Thyroid gland (tissue), 4 donors: ENCODE measurements at places on chromosomes 12 and 14. TPM values are rescaled to one million over a fixed set of nuclear protein-coding genes. Genes with fewer than 3 reads are reported as not detected.

The KLRF1 gene
- total RNA-seq = not detected

The RIPK3 gene
- total RNA-seq = 20.6 TPM

The TNFRSF1A gene
- 162 TPM for total RNA-seq

GRCh38 chr14:87241018-87241768 is 751.8 kb downstream of the GALC start:
- H3K27ac ChIP-seq = no peak overlapping the region
- H3K4me3 ChIP-seq = no peak overlapping the region
- no peaks in the 10 kb centered on the region for H3K27me3 ChIP-seq

DNA sequence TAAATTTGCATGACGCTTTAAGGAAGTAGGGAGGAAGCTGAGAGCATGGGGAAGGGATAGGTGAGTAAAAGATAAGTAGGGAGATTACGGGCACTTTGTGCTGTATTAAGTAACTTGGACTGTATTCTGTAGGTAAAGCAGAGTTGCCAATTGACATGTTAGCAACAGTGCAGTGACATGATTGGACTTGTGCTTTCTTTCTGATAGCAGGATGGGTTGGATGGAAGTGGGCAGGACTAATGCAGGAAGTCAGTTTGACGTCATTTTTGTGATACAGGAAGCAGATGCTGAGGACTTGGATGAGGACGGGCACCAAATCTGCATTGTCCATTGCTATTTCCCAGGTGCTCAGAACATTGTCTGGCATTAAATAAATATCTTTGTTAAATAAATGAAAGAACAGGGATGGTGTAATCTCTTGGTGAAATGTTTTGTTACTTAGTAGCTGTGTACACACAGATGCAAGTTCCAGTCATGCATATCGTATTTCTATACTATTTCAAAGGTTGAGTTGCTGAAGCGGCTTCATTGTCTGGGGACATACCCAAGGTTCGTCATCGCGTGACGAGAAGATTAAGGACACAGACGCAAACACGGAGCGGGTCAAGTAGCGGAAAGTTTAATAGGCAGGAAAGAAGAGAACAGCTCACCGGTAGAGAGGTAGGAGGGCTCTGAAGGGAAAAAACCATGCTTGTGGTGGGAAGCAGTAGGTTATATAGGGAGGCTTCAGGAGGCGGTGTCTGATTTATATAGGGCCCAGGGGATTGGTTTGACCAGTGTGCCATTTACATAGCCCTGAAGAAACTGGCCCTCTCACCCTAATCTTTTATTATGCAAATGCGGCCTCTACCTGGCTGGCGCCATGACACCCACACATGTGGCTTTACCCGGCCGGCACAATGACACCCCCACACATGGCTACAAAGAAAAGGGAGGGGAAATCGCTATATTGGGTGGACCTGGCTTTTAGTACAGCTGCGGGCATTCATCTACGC is 30.7 kb downstream of the GUCY2C start:
- H3K4me1 ChIP-seq = no peaks in the 10 kb centered on the region
- H3K27me3 ChIP-seq = no peaks in the 10 kb centered on the region
- no peak for DNase-seq
- no peak overlapping the region for H3K27ac ChIP-seq

DNA sequence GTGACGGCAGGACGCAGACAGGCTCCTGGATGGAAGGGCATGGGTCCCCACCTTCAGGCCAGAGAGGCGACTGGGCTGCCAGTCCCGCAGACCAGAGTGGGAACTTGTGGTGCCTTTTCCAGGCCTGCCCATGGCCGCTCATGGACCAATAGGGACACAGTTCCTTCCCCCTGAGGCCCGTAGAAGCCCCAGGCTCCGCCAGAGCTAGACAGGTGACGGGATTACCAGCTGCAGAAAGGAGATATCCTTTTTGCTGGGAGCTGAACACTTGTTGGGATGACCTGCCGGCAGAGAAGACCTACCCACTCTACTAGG is 73.6 kb upstream of the RASSF8 start:
- H3K27ac ChIP-seq = no peak overlapping the region
- no peaks in the 10 kb centered on the region for H3K4me1 ChIP-seq
- no peak overlapping the region for H3K4me3 ChIP-seq

DNA sequence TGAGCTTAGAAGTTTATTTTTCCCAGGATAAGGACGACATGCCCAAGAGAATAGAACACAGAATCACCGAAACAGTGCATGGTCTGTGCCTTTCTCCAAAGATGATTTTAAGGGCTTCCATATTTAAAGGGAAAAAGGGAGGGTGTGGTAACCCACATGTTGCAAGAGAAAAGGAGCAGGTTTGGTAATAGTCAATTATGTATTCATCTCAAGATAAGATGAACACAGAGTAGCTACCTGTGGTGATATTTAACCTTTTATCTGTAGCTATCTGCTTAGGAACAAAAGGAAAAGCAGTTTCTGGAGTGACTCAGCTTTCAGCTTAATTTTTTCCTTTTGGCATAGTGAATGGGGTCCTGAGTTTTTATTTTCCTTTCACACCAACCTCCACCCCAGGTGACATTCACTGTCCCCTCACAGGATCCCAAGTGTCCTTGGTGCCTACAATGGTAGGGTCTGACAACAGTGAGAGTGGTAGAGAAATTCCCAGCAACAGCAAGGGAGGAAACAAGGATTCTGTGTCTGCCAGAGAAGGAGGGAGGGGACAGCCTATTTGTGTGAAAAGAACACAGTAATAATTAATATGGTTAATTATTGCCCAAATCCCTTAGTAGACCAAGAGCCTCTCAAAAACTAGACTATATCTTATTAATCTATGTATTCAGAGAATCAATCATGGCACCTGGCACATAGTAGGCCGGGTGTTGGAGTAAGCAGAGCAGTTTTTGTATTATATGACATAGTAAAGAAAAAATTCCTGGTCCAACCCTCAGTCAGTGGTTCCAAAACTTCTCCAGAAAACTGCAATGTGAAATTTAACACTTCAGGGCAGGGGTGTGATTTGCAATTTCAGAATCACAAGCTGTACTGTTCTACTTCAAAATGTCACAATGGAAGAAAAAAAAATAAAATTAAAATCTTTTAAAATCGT is 154.5 kb downstream of the PHLDA1 start:
- no peaks in the 10 kb centered on the region for H3K27me3 ChIP-seq
- no peak for DNase-seq
- no peak overlapping the region for H3K4me3 ChIP-seq
